ENCODE measurements at places on chromosomes 4 and X.

DNA sequence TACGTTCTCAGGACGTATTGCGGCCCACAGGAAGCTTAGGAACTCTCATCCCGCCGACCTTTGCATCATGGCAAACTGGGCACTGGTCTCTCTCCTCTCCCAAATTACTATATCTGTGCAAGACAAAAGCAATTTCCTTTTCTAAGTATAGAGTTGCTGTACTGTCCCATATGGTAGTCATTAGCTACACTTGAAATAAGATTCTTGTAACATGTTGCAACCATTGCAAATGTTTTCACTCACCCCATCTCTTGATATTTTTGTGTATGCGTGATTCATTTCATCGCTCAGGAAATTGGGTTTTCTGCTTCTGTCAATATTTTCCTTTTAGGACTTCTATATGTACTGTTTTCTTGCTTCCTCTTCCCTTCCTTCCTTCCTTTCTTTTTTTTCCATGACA, 15.7 kb downstream of the ARMCX6 start:
- no peak for DNase-seq

DNA sequence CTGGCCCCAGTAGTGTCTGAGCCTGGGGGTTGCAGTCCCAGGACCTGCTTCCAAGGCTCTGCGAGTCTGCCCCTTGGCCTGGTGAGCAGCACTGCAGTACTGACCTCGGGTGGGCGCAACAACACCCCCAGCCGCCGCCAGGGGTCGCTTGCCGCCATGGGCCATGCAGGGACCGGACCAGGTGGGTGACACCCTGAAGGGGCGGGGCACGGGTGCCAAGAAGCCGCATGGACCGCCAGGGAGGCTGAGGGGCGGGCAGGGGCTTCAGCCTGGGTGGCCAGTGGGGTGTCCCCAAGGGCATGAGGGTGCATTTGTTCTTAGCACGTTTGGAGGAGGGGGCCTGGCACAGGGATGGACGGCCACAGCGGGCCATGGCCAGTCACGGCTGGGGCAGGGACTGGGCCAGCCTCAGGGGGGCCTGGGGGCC, 25.0 kb downstream of the TACC3 start:
- peak; percentile 55 for DNase-seq

DNA sequence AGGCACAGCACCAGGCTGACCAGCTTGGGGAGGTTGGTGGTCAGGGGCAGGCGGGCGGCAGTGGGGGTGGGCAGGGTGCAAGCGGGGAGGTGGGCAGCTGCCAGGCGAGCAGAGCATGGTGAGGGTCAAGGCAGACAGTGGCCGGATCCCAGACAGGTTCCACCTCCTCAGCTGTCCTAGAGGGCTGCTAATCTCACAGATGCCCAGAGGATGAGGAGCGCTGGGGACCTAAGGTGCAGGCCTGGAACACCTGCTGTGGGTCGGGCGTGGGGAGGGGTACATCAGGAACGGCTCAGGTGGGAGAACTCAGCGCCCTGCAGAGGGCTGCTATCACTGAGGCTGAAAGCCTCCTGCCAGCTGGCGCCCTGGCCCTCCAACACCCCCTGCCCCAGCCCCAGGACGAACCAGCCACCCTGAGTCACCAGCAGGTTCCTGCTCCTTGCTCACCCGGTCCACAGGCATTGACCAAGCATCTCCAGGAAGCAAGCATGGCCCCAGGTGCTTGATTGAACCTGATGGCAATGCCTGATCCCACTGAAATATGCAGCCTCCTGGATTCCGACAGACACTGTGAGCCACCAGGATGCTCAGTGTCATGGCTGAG, 28.4 kb upstream of the C4orf50 start:
- DNase-seq, result no peak

DNA sequence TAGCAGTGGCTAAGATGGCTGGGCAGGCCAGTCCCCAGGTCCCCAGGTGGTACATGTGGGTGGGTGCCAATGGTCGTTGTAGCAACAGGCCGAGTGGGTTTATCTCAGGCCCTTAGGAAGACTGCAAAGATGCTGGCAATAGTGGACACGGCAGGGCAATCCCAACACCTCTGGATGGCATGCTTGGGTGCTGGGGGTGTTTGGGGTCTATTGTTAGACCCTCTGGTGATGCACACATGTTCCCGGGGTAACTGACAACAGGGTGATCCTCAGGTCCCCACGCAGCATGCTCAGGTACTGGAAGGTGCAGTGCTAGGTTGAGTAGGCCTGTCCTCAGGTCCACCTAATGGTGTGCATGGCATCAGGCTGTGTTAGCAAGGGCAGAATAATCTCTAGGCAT, 267.5 kb downstream of the ANKRD50 start:
- no peak for DNase-seq

DNA sequence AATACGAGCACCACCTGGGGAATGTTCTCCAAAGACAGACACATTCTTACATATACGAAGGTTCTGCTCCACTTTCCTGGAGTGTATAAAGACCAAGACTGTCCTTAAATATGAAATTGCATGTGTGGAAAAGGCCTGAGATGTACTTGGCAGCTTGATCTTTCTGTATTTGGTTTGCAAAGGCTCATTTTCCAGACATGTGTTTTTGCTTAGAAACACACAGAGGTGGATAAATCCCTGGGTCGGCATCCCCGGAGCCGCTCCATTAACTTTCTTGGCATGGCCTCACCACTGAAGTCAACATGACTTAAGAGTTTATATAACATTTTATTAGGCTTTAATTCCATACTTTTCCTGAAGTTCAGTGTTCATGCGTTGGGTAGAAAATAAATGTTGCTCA, 239.4 kb downstream of the LDB2 start:
- DNase-seq, result no peak

- no peak for DNase-seq
These were observed 59.5 kb downstream of the HTRA3 start for GRCh38 chr4:8328866-8329559.

GRCh38 chr4:150561143-150561737, 20.7 kb upstream of the MAB21L2 start:
- DNase-seq, result no peak

- DNase-seq, result no peak
These were observed 40.2 kb upstream of the MAN2B2 start for GRCh38 chr4:6534618-6535328.

DNA sequence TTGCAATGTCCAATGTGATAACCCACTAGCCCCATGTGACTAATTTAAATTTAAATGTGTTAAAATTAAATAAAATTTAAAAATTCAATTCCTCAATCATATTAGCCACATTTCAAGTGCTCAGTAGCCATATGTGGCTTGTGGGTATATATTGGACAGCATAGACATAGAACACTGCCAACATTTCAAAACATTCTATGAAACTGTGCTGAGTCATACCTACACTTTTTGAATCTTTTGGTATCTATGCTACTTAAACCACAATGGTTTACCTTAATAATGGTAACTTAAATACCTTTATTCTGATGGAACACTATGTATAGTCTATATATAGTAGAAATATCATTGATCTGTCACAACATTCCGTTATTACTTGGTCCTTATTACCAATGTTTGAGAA, 223.4 kb upstream of the ATOH1 start:
- DNase-seq, result no peak

DNA sequence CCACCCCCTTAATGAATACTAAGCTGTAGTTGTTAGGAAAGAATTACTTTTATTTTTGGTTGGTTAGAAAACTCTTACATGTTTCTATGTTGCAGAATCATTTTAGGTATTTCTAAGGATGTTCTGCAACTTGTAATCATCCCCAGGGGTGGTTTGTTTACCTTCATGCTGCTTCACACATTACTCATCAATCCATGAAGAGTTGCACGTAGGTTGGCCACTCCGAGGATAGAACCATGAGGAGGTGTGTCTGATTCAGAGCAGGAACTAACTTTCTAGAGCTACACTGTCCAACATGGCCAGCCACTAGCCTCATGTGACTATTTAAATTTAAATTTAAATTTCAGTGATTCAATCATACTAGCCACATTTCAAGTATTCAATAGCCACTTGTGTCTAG, 127.2 kb upstream of the FRMPD4 start:
- no peak for DNase-seq

Measured in stimulated activated CD8-positive, alpha-beta memory T cell treated with anti-CD3 and anti-CD28 coated beads, Interleukin-7, amount 100 ng/mL, for 4 hours (primary cell).